ENCODE measurements at places on chromosomes 4 and X.

- DNase-seq, result no peak
Measured at GRCh38 chrX:63686878-63687714, 97.9 kb downstream of the ARHGEF9 start.

- DNase-seq, result no peak
Measured at GRCh38 chr4:56360071-56360470, 27.2 kb downstream of the AASDH start.

GRCh38 chr4:3276986-3277385 lies 15.8 kb upstream of the RGS12 start:
- DNase-seq, result no peak

DNA sequence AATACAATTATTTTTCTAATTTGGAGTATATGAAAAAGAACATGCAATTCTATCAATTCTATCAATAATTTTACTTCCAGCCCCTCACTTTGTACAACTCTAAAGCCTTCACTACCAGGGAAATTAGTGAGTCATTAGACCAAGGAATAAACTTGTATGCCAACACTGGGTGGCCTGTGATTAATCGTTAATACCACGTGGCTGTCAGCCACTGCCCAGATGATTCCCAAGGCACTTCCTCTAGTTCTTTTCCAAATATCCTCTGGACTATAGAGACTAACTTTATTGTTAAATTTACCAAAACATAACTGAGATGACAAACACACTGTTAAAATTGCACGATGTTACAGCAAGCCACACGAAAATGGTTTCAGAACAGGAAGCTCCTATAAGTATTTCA lies 45.7 kb downstream of the MID1 start:
- DNase-seq, result no peak

GRCh38 chr4:123421227-123421936 lies 24.8 kb downstream of the SPRY1 start:
- DNase-seq, result no peak

- no peak for DNase-seq
Measured at GRCh38 chr4:79798047-79798446, 275.0 kb downstream of the ANTXR2 start.

GRCh38 chr4:41572516-41572915 lies 34.6 kb downstream of the LIMCH1 start:
- DNase-seq, result no peak

DNA sequence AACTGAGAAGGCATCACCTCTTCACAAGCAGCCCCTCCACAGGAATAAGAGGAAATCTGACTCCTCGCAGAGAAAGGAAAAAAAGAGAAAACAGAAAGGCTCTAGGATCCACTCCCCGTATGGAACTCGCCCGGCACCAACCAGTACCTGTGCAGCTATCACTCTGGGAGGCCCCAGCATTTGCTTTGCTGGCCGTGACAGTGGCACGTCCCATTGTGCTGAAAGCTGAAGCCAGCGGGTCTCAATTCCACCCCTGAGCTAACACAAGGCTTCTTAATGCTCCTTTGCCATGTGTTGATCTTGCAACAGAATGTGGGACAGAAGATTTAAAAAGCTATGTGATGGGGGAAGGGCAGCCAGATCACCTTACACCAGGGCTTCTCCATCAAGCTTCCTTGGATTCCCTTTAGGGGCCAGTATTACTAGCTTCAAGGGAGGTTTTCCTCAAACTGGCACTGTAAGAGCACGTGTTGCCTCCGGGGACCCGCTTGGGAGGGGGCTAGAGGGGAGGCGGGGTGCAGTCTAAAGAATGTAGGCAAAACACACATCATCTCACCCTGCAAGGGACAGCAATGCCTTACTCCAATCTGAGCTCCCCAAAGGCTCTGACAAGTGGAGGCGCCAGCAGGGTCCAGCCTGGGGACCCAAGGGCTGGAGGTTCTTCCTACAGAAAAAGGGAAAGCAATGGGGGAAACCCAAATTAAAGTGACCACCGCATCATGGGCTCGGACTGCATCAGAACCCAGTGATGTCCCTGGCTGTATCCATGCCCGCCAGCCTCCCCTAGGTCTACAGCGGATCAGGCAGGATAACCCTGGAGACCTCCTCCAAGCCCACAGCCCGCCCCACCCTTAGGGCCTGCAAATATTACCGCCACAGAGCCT lies 1.2 kb downstream of the USP46 start:
- DNase-seq, result no peak

GRCh38 chrX:25640276-25640675 lies 497.9 kb upstream of the MAGEB18 start:
- no peak for DNase-seq

DNA sequence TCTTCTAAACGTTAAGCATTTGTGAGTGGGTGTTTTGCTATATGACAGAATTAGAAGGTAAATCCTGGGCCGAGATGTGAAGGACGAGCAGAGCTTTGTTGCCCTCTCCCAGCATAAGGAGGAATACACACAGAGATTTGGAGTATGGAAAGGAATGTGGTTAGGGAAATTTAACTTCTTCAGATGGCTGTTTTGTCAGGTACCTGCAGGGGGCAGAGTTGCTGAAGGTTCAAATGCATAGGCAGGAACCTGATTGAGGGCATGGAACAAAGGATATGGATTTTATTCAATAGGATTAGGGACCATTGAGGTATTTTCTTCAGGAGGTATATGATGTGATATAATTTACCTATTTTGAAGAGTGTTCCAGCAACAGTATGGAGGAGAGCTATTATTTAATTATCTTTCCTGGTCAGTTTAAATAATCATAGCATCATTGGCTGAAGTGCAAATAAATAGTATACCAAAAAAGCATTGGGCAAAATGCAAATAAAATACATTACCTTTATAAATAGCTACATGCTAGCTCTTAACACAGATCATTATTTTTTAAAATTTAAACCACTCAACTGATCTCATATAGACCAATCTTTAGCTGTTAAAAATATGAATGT lies 143.6 kb downstream of the SLIT2 start:
- no peak for DNase-seq

DNA sequence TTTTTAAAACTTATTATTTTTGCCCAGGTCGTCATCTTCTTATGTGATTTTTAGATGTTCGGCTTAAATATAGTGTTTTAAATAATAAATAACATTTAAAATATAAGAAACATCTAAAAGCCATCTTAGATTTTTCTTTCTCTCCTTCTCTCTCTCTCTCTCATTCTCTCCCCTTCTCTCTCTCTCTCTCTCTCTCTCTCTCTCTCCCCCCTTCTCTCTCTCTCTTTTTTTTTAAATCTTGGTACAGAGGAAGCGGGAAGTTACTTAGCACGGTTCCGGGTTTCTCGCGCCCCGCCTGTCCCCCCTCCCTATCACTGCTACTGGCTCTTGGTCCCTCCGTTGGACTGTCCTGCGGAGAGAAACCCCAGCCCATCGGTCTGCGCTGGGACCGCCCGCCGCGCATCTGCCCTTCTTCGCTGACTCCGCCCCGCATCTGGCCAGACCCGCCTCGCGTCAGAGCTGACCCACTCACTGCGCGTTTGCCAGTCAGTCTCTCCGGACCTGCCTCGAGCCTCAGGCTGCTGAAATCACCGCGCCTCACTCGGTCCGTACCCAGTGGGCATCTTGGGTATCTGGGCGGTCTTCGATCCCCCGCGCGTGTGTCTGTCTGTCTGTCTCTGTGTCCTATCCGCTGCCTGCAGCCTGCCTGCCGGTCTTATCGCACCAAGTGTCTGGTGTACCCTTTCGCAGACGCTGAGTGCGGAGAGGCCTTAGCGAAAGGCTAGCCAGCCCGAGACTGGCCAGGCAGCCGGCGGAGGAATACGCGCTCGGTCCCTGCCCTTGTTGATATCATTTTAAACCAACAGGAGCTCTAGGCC lies at the start of gene PABPC5:
Gene PABPC5, plus strand, starts transcription at position 489 of the 818 bp plus-strand sequence. CDS start 739 bp downstream, outside the sequence.
- DNase-seq, result no peak

GRCh38 chr4:123987408-123987807 lies 590.8 kb downstream of the SPRY1 start:
- DNase-seq, result no peak

DNA sequence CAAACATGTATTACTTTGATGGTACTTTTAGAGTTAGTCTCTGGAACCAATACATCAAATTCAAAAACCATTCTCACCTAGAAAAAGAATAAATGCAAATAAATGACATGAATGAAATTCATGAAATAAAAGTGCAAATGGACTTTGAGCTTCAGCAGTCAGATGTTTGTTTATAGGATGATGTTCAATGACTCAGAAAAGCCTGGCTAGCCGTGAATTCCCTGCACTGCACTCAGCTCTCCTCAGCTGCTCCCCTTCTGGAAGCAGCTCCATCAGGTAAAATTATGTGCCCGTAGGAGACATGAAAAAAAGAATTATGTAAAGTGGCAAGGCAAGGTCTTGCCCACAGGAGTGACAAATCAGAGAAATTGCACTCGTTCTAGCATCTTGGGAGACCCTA lies 390.6 kb downstream of the GPM6A start:
- no peak for DNase-seq

DNA sequence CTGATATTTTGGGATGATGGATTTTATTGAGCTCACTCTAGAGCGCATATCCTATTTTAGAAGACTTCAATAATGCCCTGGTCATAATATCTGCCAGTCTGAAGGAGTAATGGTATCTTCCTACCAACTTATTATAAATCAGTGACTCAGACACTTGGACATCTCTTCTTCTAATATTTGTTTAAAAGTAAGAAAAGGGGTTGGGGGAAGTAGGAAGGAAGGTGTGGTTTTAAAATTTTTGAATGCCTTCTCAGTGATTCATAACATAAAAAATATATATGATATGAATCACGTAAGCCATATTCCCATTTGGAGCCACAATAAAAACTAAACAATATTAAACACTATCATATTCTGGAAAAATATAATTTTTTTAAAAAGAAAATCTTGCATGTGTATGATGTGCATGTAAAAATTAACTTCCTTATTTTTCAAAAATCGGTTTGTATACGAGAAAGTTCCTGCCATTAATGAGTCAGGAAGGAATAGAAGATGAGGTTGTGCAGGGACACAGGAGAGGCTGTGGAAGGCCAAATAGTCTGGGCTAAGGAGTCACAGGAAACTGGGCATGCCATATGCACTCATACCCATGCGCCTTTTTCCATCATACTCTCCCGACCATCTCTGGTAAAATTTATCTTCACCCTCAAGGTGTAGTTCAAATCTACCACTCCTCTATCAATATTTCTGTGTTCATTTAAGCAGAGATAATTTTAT lies 286.5 kb downstream of the EPHA5 start:
- DNase-seq, result no peak

GRCh38 chr4:164550989-164551712 lies 202.8 kb upstream of the SMIM31 start:
- DNase-seq, result no peak

GRCh38 chr4:14841801-14842768 lies 160.2 kb upstream of the CPEB2 start:
- DNase-seq, result no peak

DNA sequence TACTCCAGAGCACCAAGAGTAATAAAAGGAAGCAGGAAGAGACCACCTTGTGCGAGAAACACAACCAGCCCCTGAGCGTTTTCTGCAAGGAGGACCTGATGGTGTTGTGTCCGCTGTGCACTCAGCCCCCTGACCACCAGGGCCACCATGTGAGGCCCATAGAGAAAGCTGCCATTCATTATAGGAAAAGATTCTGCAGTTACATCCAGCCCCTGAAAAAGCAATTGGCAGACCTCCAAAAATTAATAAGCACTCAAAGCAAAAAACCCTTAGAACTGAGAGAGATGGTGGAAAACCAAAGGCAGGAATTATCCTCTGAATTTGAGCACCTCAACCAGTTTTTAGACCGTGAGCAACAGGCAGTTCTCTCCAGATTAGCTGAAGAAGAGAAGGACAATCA lies 5.7 kb downstream of the TRIM75 start:
- DNase-seq, result no peak

DNA sequence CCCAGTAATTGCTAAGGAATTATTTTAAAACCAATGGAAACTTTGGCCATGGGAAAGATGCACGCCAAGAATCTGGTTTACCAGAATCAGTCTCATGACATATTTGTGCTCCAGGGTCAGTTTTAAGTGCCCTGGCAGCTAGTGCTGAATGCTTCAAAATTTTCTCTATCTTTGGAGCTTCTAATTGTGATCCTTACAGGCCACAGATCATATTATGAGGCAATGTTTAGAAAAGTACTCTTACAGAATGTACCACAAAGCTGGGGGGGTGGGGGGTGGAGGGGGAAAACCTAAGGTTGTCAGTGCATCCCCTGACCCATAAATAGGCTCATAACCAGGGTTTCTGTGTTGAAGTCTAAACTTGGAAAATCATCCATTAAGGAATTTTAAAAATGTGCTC lies 514.5 kb downstream of the INPP4B start:
- DNase-seq, result no peak

DNA sequence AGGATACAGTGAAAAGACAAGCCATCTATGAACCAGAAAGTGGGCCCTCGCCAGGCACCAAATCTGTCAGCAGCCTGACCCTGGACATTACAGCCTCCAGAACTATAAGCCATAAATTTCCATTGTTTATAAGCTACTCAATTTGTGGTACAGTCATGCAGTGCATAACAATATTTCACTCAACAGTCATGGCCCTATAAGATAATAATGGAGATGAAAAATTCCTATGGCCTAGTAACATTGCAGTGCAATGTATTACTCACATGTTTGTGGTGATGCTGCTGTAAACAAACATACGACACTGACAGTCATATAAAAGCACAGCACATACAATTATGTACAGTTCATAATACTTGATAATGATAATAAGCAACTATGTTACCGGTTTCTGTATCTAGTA lies 17.1 kb upstream of the TLR1 start:
- DNase-seq, result no peak
